ENCODE measurements at places on chromosomes 7 and 10. TPM values are rescaled to one million over a fixed set of nuclear protein-coding genes. Genes with fewer than 3 reads are reported as not detected.
A peak's percentile ranks its signal among the peaks of the same experiment; 100 is the strongest.

GRCh38 chr10:121478556-121478955, 119.7 kb downstream of the FGFR2 start:
- no peak for DNase-seq

DNA sequence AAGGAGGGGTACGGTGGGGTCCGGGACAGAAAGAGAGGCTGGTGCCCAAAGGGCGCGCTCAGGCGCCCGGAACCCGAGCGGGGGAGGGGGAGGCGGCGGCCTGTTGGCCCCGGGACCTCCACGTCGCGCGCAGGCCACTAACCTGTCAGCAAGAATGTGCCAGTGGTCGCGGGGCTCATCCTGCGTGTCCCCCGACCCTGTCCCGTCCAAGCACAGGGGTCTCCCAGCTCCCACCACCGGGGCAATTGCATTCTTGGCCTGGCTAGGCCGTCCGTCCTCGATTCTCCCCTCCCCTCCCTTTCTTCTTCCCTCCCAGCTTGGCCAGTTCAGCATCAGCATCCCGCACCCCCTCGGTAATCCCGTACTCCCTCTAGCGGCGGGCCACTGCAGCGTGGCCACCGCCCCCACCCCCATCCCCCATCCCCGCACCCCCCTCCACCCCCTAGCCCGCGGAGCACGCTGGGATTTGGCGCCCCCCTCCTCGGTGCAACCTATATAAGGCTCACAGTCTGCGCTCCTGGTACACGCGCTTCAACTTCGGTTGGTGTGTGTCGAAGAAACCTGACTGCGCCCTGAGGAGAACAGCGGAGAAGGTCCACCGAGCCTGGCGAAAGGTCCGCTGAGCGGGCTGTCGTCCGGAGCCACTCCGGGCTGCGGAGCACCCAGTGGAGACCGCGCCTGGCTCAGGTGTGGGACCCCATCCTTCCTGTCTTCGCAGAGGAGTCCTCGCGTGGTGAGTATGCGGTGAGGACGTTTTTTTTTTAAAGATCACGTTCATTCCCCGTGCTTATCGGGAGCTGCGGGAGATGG, at the start of gene SGCE:
TSS of gene SGCE (minus strand) at position 286 of the 810 bp plus-strand sequence. CDS start at position 251, 35 bp downstream.
- DNase-seq: peak; percentile 81

Gene C10orf53
- total RNA-seq: not detected

Gene ADRA2A
- total RNA-seq: not detected
